Forelimb muscle (tissue), 1 donor: ENCODE measurements at places on chromosomes 7 and 10. TPM values are rescaled to one million over a fixed set of nuclear protein-coding genes. Genes with fewer than 3 reads are reported as not detected.

DNA sequence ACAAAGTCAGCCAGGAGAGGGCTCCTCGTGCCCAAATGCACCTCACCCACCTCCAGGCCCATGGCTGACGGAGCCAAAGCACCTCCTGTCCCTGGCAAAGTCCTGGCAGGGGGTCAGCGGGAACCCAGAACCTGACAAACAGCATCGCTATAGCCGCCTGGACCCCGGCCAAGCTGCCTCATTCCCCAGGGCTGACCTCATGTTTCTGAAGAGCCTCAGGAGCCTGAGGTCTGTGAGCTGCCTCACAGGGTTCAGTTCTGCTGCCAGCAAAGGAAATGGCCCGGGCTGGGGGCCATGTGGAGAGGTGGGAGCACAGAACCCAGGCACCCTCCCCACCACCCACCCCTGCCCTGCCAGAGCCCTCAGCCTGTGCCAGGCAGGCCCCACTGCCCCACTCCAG lies 4.2 kb upstream of the NANOS1 start:
- no peak for DNase-seq

DNA sequence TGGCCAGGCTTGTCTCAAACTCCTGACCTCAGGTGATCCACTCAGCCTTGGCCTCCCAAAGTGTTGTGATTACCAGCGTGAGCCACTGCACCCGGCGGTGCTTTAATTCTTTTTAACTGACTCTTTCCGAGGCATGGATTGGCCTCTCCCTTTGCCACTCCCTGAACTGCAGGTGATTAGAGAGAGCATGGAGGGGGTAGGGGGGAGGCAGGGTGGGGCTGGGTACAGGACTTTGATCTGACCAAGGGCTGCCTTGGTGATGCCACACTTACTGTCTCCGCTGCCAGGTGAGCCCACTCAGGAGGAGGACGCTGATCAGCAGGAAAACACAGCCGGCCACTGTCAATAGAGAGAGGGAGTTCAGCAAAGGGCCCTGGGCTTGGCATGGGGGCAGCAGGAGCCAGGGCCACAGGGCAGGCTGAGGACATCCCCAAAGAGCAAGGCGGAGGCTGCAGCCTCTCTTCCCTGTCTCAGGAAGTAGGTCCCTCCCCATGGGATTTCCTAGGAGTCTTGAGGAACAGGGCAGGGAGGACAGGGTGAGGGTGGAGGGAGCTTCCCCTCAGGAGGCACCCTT lies 40.5 kb upstream of the IL15RA start:
- DNase-seq, result no peak

GRCh38 chr10:131851346-131851745 lies 49.5 kb upstream of the PPP2R2D start:
- DNase-seq, result no peak

GRCh38 chr10:49407552-49408137 lies 11.8 kb upstream of the DRGX start:
- DNase-seq, result no peak

GIMAP6 gene
- polyA plus RNA-seq, result 14.0 TPM

CALML3 gene
- 0.09 TPM for polyA plus RNA-seq

TAC1 gene
- 1.1 TPM for polyA plus RNA-seq
